ENCODE measurements at places on chromosomes 6 and 20.

DNA sequence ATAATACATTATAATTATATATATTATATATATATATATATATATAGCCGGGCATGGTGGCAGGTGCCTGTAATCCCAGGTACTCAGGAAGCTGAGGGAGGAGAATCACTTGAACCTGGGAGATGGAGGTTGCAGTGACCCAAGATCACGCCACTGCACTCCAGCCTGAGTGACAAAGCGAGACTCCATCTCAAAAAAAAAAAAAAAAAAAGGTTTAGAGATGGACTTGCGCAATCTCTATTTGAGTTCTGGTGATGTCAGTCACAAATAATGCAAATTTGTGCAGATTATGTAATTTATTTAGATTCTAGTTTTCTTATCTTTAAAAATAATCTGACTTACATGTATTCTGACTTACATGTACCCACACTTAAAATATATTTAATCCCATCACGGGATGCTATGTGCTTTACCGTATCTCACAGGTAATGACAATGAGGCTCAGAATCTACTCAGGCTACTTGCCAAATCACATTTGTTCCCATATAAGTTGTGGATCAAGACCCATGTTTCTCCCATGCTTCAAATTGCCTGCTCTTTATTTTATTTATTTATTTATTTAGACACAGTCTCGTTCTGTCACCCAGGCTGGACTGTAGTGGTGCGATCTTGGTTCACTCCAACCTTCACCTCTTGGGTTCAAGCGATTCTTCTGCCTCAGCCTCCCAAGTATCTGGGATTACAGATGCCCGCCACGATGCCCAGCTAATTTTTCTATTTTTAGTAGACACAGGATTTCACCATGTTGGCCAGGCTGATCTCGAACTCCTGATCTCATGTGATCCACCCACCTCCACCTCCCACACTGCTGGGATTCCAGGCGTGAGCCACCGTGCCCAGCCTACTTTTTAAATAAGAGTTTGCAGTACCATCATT, 7.6 kb upstream of the UST start:
- no peak for DNase-seq

- no peak for DNase-seq
These were observed 687 bp downstream of the SLC35A1 start for GRCh38 chr6:87473419-87473903.

- DNase-seq = no peak
These were observed 99.2 kb downstream of the LCA5 start for GRCh38 chr6:79438030-79438429.

DNA sequence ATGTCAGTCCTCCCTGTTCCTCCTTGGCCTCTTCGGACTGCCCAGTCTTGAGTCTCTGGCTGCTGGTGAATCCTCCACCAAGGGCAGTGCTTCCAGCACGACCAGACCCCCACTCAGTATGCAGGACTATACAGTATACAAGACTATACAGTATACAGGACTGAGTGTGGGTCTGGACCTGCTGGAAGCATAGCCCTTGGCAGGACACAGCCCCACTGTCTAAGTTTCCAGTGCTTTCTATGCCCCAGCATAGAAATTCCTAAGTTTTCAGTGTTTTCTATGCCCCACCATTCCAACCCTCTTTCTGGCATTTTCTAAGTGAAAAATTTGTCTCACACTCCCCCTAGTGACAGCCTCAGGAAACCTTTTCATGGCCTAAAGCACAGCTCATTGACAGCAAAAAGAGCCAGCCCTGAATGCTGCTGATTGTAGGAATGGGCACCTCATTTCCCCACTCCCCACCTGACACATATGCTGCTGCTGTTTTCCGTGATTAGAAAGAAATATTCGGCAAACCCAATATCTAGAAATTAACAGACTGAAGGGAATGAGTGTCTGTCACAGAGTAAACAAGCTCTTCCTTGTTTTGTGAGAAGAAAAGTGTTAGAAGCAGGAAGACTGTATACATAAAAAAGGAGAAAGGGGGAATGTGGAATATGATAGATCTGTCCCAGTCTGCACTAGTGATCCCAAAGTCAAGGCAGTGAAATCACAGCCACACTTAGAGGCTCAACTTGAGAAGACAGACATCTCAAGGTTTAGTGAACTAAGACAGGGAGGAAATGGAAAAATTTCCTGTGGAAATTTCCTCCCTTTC, 206.9 kb downstream of the IBTK start:
- DNase-seq = peak; percentile 14

DNA sequence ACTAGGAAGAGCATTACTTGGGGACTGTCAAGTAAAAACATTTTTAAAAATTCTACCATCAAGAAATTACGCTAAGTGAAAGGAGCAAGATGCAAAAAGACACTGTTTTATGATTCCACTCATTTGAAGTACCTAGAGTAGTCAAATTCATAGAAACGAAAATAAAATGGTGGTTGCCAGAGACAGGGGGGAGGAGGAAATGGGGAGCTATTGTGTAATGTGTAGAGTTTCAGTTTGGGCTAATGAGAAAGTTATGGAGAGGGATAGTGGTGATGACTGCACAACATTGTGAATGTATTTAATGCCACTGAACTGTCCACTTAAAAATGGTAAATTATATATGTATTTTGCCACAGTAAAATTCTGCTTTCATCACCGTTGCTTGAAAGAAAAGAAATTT, 83.8 kb downstream of the UST start:
- no peak for DNase-seq

- no peak for DNase-seq
These were observed 917.9 kb downstream of the KIF16B start for GRCh38 chr20:15655295-15655874.

- DNase-seq = no peak
These were observed 231.6 kb downstream of the QKI start for GRCh38 chr6:163646133-163646532.

GRCh38 chr20:53448426-53448825, 145.2 kb downstream of the ZNF217 start:
- no peak for DNase-seq

GRCh38 chr6:72783035-72783434, 161.2 kb downstream of the KCNQ5 start:
- DNase-seq = no peak

- no peak for DNase-seq
These were observed at the start of gene FILIP1 for GRCh38 chr6:75493400-75494064. FILIP1 (minus strand) TSS chr6:75493800; CDS start chr6:75414972, 78,828 bp downstream.

DNA sequence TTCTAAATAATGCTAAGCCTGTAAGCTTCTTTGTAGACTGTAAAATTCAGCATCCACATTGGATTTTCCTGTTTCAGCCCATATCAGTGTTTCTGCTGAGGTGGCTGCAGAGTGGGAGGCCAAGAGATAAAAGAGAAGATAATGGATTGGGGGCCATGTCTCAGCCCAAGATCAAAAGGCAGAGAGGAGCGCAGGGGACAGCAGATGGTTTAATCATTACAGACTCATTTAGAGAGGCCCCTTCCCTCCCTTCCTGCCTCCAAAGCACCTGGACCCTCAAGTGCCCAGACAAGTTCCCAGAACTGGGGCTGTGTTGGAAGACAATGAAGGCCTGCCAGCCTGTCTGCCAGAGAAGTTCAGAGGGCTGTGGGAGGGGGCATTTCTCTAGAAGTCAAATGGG, 20.4 kb upstream of the CTNNBL1 start:
- no peak for DNase-seq

Measured in activated T-cell treated with anti-CD3 and anti-CD28 coated beads, Interleukin-2, amount 50 U/mL, for 48 hours (primary cell).